Activated CD8-positive, alpha-beta memory T cell treated with anti-CD3 and anti-CD28 coated beads for 48 hours (primary cell): ENCODE measurements at places on chromosomes 1 and 21.

DNA sequence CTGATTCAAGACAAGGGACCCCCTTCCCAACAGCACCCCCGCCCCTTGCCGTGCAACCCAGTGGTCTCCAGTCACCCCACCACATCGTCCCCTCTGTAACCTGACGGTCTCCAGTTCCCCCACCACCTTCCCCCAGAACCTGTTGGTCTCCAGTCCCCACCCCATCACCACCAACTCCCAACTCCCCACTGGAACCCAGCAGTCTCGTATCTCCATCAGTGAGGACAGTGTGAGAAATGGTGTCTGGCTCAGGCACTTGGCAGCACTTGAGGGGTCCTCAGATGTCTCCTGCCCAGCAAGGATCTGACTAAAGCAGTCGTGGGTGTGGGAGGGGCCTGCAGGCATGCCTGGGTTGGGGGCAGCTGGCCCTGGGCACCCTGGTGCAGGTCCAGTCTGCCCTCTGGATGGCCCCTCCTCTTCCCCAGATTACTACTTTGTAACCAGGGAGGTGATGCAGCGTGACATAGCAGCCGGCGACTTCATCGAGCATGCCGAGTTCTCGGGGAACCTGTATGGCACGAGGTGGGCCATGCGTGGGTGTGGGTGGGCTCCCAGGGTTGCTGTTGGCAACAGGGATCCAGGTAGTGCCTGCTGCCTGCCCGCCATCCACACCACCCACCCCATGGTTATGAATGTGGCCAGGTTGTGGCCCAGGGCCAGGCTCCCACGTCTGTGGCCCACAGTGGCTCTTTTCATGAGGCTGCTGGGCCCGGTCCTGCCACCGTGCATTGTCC is 3.1 kb upstream of the GJC2 start:
- DNase-seq, result no peak

DNA sequence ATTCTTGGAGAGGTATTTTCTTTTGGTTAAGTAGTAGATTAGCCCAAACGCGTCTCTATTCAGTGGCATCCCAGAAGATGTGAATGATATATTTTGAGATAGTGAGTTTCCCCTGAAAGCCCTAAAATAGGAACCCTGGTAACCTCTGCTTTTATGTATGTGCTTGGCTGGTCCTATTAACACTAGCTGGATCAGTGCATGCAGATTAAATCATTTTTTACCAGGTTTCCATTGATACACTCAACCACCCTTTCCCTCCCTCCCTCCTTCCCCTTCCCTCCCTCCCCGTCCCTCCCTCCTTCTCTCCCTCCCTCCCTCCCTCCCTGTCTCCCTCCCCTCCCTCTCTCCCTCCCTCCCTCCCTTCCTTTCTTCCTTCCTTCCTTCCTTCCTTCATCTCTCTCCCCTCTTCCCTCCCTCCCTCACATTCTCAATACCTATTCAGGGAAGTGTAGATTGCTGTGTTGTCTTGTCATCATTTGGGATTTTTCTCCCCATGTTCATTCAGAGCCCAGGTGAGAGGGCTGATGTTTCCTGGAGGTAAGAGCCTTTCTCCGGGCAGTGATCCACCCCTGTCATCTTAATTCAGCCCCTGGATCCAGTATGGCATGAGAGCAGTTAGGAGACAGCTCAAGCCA is 406.8 kb downstream of the PRDM2 start:
- no peak for DNase-seq

- no peak for DNase-seq
These were observed 14.1 kb downstream of the PTCH2 start for GRCh38 chr1:44828841-44829440.

- DNase-seq, result no peak
These were observed 60.1 kb downstream of the KCNAB2 start for GRCh38 chr1:6105763-6106162.

DNA sequence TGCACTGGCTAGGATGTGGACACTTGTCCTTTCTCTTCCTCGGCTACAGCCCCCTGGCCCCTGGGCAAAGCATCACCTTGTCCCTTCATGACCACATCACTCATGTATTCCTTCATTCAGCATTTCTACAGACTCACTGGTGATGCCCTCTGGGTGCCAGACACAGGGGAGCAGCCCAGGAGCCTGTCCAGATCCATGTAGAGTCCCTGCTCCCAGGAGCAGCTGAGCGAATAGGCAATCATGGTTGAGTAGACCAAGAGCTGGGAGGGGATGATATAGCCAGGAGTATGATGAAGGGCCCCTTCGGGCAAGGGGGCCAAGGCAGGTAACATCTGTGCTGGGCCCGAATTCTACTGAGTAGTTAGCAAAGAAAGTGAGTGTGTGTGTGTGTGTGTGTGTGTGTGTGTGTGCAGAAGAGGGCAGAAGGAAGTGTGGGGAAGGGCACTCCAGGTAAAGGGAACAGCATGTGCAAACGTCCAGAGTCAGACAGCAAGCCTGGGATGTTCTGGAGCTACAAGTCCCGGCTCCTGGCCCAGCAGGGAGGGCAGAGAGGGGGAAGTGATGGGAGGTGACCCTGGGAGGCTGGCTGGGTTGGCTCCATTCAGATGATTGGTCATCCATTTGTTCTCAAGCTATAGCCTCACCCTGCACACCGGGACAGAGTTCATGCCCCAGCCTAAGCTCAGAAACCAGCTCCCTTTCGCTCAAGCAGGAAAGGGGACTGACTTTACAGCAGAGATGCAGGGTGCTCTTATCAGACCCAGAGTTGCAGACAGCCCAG is 21.0 kb upstream of the PIK3CD start:
- DNase-seq, result no peak

GRCh38 chr1:59522925-59523505 is 226.1 kb downstream of the FGGY start:
- DNase-seq, result no peak

DNA sequence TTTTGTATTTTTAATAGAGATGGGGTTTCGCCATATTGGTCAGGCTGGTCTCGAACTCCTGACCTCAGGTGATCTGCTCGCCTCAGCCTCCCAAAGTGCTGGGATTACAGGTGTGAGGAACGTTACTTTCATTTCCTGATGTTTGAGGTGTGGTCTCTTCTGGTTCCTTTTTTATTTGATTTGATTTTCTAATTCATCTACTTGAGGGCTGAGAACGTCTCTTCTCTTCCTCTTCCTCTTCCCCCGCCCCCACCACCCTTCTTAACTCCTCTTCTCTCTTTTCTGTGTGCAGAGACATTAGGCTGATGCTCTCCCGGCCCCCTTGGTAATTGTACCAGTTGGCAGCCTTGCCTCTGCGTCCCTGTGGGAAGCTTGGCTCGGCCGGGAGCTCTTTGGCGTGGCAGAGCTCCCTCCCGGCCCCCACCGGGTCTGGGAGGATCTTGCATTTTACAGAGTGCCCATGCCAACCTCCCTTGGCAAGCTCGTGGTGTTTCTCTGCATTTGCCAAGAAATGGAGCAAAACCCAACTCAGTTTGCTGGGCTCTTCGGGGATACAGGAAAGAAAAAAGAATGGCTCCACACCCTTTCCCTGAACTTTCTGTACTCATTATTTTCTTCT is 19.9 kb downstream of the CRYAA start:
- DNase-seq, result no peak

DNA sequence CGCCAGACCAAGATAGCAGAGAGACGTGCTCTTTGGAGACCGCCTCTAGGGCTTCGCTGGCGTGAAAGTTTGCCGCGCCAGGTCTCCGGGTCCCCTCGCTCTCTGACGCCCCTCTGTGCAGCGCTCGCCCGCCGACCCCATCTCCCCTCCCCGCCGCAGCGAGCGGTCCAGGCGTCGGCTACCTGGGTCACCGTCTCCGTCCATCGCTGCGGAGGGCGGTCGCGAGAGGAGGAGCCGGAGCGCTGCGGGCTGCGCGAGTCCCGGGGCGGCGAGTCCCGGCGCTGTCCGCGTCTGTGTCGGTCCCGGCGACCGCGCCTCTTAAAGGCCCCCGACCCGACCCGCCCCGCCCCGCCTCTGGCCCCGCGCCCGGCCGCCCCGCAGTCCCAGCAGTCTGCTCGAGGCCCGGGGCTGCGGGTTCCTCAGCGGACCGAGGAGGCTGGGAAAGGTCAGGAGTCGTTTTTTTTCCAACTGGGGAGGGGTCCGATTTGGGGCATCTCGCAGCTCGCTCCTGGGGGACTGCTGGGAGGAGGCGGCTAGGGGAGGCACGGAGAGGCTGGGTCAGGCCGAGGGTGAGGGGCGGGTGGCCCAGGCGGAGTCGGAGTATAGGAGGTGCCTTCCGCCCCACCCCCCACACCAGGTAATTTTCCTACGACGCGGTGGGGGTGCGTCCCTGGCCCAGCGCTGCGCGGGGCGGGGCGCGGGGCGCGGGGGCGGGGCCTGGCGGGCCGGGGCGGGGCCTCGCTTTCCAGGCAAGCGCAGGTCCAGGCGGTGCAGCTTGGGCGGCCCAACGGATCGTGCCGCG is at the start of the genes FBXO2 and FBXO44:
TSS of gene FBXO2 (minus strand) at position 293 of the 802 bp plus-strand sequence. CDS start at position 204, 89 bp downstream.
TSS of gene FBXO44 (plus strand) at position 741 of the 802 bp plus-strand sequence. CDS start 959 bp downstream, outside the sequence.
- DNase-seq, result peak; percentile 38

DNA sequence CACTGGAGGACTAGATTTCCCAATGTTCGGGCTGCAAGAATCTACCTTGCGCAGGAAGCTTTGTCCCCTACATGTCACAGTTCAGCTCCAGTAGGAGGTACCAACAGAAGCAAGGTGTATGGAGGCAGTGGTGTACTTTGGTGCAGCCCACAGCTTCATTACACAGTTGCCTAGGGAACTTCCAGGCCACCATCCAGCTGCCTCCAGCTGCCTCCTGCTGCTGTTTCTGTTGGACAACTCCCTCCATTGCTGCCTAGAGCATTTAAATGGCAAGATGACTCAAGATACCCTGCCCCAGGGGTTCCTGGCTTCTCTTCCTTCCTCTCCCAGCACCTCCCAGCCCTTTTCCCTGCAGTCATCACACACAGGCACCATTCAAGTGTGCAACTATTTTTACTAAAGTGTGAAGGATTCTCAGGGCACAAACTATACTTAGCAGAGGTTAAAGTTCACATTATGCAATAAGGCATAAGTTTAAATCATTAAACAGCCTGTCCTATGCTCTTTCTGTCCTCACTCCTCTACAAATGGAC is 39.0 kb upstream of the ATP1A1 start:
- DNase-seq, result no peak

DNA sequence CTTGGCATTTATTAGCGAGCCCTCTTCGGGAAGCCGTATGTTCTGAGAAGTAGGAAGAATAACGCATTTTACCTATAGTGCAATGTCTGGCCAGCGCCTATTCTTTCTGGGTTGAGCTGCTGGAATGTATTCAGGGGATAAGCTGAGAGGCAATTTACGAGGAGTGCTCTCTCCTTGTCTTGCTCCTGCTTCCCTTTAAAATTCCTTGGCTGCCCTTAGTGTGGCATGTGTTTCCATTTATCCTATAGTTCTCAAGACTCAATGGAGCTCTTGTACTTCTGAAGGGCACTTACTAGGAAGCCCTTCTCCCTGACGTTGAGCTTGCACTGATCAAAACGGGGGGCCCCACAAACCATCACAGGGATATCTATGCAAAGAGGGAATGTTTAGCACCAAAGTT is 364.6 kb downstream of the DISC1 start:
- no peak for DNase-seq

DNA sequence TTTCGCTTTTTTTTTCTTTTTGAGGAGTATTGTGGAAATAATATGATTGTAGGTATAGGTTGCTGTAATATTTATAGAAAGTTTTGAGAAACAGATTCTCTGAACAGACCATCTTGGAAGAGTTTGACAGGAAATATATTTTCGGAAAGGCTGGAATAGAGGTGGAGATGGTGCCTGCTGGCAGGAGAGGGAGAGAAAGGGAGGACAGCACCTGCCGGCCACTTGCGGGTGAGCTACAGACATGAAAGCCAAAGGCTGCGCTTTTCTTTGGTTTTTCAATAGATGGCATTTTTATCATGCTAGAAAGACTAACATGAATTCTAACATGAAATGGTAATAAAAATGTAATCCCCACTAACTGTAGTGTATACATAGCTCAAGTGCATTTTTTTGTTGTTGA is 82.1 kb downstream of the CAMTA1 start:
- no peak for DNase-seq

DNA sequence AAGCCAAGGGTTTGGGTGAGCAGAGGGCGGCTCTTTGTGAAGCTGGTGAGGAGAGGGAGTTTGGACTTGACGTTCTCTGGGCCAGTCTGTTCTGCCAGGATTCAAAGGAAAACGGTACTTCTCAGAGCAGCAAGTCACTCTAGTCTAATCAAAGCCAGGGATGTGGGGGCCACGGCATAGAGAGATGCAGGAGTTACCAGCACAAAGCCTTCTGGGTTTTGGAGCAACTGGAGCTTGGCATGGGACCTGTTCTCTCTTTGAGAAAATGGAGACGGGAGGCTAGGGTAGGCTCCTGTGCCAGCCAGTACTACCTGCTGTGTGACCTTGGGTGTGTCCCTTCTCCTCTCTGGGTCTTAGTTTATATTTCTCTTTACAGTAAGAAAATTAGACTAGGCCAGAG is 2.1 kb downstream of the TXLNA start:
- no peak for DNase-seq

GRCh38 chr1:75328691-75329090 is 194.5 kb downstream of the LHX8 start:
- DNase-seq, result no peak

DNA sequence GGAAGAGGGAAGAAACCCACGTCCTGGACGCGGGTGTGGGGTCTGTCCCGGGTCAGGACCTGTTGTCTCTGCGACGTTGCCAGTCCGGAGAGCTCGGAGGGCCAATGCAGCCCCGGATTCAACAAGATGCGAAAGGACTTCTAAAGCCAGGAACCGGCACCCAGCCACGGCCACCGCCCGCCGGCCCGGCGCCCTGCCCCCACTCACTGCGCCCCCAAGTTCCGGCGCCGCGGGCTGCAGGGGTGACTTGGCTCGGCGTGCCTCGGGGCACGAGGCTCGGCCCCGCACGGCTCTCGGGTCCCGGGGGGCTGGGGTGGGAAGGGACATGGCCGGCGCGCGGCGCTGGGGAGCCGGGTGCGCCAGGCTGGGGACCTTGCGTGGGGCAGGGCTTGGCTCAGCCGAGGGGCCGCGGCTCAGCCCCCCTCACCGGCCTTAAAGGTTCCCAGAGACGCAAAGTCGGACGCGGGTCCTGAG is 51.8 kb upstream of the H6PD start:
- no peak for DNase-seq
